ENCODE measurements at places on chromosomes 16 and 17. TPM values are rescaled to one million over a fixed set of nuclear protein-coding genes. Genes with fewer than 3 reads are reported as not detected.

GRCh38 chr17:33892717-33893591, 362.1 kb upstream of the CCL2 start:
- no peak for DNase-seq

DNA sequence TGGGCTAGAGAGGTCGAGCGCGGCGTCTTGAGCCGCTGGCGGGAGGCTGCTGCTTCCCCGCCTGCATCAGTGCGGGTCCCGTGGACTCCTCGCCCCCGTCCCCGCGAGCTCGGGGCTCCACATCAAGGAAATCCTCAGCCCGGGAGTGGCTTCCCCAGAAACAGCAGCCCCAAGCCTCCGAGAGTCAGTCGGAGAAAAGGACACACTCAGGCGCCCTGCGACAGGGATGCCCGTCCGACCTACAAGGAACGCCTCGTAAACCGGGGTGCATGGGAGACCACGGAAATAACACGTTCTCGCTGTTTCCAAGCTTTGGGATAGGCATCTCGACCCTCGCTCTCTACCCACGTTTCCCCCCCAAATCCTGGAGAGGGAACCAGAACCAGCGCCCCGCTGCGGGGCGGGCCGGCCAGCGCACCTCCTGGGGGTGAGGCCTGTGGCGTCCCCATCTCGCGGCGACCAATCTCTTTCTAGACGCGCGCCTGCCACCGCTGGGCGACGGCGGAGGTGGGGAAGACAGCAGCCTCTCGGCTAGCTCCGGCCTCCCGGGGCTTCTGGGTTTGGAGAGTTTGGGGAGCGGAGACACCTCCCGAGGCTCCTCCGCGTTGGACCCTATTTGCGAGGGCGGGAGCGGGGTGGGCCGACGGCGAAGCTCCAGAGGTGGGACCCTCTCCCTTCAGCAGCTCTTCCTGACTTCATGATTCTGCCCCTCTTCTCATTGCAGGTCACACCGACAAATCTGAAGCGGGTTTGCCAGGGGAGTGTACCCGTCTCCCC, 759 bp upstream of the TP53I13 start:
- DNase-seq = peak; percentile 74

DNA sequence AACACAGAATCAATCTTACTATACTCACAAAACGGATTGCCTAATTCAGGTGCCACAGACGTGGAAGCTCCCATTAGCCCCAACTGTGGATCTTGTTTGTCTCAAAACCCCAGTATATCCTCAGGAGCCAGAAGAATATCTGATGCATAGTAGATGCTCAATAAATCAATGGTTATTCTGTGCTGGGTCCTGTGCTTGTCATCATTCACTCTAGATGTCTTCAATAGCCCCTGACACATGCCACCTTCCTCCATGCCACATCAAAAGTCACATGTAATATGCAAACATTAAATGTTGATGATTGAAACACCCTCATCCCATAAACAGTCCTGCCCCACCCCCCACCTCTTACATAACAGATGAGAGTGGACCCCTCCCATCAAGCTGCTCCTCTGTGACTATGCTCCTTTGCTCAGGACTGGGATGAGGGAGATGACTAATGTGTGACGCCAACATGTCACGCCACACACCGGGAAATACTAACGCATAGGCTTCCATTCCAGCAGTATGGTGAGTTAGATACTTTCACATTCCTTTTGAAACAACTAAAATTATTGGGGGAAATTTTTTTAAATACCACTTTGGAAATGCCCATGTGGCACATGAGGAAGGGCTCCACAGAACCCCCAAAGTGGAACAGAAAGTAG, 267.6 kb upstream of the SDK2 start:
- DNase-seq = no peak

Gene SLFN12L
- 45.2 TPM for total RNA-seq

- DNase-seq = no peak
These were observed 1.5 kb upstream of the SPAG7 start for GRCh38 chr17:4969047-4969550.

Gene CORO1A
- total RNA-seq = 819 TPM

DNA sequence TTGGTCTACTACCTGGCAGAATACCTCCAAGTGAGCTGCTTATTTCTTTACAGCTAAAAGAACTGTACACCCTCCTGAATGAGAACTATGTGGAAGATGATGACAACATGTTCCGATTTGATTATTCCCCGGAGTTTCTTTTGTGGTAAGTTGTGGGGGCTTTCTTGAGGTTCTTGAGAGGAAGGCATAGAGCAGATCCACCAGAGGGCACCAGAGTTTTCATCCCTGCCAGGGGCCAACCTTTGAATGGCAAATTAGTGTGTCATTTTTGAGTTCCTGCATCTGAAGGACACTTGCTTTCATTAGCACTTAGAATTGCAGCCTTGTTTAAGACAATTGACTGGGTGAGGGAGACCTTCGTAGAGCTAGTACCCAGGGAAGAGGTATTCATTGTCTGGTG, 35.0 kb downstream of the NMT1 start:
- no peak for DNase-seq

- no peak for DNase-seq
These were observed 123.8 kb downstream of the GOSR1 start for GRCh38 chr17:30600830-30601494.

Gene TNFSF13
- total RNA-seq = 2.2 TPM

GRCh38 chr16:56684256-56684925, 2.1 kb downstream of the MT1X start:
- DNase-seq = no peak

Gene SOX8
- total RNA-seq = 0.61 TPM

Gene DLX3
- not detected for total RNA-seq

GRCh38 chr17:58504826-58505351, 9.5 kb downstream of the MTMR4 start:
- DNase-seq = no peak

DNA sequence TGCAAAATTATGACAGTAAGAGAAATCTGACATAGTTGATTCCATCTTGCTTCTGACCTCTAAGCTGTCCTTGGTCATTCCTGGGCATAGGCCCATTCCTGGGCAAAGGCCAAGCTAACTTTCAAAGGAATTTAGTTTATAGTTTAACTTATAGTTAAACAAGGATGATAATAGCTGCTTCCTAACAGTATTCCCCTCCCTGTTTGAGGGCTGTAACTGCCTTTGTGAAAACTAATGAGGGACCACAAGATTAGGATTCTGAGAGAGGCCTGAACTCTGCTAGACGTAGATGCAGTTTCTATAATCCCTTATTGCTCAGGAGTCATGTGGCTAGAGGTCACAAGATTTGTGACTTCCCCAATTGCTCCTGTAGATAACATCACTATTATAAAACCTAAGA, 80.2 kb upstream of the ASIC2 start:
- DNase-seq = no peak

GRCh38 chr17:71900621-71901229, 220.1 kb upstream of the SOX9 start:
- no peak for DNase-seq

GRCh38 chr17:40457964-40458791, 14.9 kb downstream of the IGFBP4 start:
- no peak for DNase-seq

GRCh38 chr17:38881600-38882191, 11.8 kb downstream of the LASP1 start:
- no peak for DNase-seq

- DNase-seq = no peak
These were observed 90.8 kb downstream of the SHISA6 start for GRCh38 chr17:11331547-11332513.

DNA sequence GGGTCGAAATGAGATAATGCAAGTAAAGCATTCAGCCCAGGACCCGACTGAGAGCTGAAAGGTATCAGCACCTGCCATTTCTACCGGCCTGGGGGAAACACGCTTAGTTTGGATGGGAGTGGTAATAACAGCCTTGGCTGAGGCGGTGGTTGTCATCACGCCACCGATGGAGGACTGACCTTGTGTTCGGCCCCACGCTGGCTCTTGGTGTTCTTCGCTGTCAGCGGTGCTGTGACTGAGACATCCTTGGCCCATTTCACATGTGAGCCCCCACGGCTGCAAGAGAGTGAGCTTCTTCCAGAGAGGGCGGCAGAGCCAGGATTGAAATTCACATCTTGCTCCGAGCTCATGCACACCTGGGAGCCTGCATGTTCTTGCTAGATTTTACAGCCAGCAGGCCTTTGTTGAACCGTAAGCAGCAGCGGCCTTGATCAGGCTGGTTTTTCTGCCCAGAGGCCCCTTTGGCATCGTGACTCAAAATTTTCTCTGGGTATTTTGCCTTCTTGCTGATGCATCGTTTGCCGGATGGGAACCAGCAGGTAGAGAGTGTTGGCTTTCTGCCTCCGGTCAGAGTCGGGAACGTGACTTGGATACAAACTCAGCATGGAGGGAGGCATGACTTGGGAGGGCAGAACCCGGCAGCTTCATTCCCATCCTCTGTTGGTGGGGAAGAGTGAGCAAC, 341.5 kb downstream of the SNX29 start:
- DNase-seq = no peak

Gene CYTH1
- 147 TPM for total RNA-seq

Gene ATP1B2
- 0.54 TPM for total RNA-seq

DNA sequence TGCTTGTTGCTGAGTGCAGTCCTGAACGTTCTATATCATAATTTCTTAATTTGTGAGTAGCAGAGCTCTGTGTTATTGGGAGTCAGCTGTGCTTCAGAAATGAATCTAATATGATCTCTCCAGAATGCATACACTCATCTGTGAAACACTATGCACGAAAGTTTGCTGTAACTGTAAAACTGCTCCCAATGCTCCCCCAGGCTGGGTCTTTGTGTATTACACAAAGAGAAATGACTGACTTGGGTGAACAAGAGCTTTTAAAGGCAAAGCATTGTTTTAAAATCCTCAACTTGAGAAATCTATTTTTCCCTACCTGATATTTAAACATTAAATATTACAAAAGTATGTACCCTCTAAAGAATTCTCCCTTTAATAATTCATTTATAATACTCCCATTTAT, 636.7 kb upstream of the KIF2B start:
- no peak for DNase-seq

DNA sequence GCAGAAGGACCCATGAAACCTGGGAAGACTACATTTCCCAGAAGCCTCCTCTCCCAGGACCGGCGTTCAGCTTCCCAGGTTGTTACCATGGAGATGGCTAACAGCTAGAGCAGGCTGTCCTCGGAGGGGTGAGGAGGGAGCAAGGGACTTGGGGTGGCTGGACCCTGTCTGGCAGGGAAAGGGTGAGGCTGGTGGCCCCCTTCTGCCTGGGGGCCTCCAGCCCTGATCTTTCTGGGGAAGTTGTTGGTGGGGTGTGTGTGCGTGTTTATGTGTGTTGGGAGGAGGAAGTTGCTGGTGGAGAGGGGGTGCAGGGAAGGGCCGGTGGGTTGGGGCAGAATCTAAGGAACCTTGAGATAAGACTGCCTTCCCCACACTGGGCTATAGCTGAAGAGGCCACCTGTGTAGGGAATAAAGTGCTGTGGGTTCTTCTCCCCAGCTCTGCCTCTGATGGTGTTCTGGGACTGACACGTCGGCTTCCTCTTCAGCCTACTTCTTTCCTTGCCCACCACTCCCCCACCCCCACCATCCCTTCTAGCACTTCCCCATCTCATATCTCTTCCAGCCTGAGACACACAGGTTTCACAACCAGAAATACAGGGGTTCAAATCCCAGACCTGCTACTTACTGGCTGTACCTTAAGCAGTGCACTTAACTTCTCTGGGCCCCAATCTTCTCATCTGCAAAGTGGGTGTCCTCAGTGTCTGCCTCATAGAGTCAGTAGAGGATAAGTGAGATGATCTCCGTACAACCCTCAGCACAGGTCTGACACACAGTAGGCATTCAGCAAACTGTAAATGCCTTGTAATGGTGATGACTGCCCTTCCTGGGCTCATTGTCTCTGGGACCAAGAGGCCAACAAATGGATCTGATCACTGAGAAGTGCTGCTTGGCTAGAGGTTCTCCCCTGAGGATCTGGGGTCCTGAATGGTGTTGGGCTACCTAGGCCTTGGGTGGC, at the start of gene DRC7:
TSS of gene DRC7 (plus strand) at position 82 of the 955 bp plus-strand sequence. CDS start 3,144 bp downstream, outside the sequence.
- peak; percentile 5 for DNase-seq

Gene PRAC2
- total RNA-seq = not detected

Gene MEOX1
- total RNA-seq = not detected

DNA sequence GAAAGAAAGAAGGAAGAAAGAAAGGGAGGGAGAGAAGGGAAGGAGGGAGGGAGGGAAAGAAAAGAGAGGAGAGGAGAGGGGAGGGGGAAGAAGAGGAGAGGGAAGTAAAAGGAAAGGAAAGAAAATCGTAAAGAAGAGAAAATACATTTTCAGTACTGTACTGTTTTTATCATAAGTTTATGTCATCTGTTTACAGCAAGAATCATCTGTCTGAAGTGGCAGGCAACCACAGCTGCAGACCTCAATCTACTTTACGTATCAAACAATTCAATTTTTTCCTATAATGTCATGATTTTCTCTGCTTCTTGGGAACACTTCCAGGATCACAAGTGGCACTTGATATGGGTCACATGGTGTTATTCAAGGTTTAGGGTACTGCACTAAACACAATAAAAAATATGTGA, 58.3 kb downstream of the USP32 start:
- no peak for DNase-seq

Gene C16orf46
- 0.41 TPM for total RNA-seq

Gene NUDT16L1
- 41.9 TPM for total RNA-seq

GRCh38 chr17:48100160-48100559, 1.1 kb downstream of the CBX1 start:
- DNase-seq = no peak

Gene NOG
- total RNA-seq = not detected

DNA sequence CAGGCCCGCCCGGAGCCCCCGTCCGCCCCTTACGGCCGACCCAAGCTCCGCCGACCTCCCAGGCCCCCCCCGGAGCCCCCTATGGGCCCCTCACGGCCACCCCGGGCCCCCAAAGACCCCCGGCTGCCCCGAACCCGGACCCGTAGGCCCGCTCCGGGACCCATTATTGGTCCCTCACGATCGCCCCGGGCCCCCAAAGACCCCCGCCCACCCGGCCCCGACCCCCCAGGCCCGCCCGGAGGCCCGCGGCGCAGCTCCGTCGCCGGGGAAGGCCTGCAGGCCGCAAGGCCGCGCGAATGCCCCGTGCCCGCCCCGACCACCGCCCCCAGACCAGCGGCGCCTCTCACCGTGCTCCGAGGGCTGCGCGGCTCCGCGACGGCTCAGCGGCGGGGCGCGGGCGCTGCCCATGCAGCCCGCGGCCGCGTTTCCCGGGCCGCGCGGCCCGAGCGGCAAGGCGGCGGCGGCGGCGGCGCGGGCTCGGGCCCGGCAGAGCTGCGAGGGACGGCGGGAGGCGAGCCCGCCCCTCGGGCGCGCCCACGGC, 393 bp downstream of the ANKRD11 start:
- DNase-seq = no peak

Measured in activated T-helper 1 cell treated with anti-CD3 and anti-CD28 coated beads, Interleukin-12 subunit alpha, Interleukin-12 subunit beta, Interleukin-2, Interleukin-4 antibody, amounts not matched to agents 30 ng/mL and 10 ng/mL and 1 ng/mL, durations not matched to agents 14 hours and 24 hours and 36 hours (primary cell).